ENCODE measurements at places on chromosomes 3 and 15. TPM values are rescaled to one million over a fixed set of nuclear protein-coding genes. Genes with fewer than 3 reads are reported as not detected.

- peak; percentile 18 for DNase-seq
- H3K27me3 ChIP-seq, result no peaks in the 10 kb centered on the region
- H3K36me3 ChIP-seq, result no peaks in the 10 kb centered on the region
- peaks cover 42% of the 10 kb centered on the region for H3K4me1 ChIP-seq
These were observed 26.1 kb downstream of the GASK1A start for GRCh38 chr3:43005253-43005652.

Gene IL16
- 0.72 TPM for total RNA-seq

- peaks cover 23% of the 10 kb centered on the region for H3K4me1 ChIP-seq
- H3K27me3 ChIP-seq, result no peaks in the 10 kb centered on the region
- DNase-seq, result no peak
- H3K4me3 ChIP-seq, result no peak overlapping the region
These were observed 6.6 kb downstream of the POLR2H start for GRCh38 chr3:184368116-184368515.

DNA sequence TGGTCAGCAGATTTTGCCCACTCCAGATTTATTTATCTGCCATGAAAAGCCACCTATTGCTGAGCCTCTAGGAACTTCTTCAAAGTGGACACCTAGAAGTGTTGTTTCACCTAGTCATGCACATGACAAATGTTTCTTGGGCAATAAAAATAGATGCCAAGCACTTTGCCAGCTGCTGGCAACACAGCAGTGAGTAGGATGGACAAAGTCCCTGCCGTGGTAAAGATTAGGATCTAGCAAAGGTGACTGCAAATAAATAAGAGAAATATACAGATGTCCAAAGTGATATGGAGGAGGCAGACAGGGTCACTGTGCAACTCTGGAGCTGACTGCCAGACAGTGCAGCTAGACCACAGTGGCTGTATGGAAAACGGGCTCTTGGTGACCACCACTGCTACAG is 137.9 kb downstream of the SUCLG2 start:
- H3K4me3 ChIP-seq, result no peak overlapping the region
- no peaks in the 10 kb centered on the region for H3K27me3 ChIP-seq
- DNase-seq, result no peak
- peaks cover 25% of the 10 kb centered on the region for H3K36me3 ChIP-seq
- H3K4me1 ChIP-seq, result no peaks in the 10 kb centered on the region

Gene MCCC1
- 38.8 TPM for total RNA-seq

DNA sequence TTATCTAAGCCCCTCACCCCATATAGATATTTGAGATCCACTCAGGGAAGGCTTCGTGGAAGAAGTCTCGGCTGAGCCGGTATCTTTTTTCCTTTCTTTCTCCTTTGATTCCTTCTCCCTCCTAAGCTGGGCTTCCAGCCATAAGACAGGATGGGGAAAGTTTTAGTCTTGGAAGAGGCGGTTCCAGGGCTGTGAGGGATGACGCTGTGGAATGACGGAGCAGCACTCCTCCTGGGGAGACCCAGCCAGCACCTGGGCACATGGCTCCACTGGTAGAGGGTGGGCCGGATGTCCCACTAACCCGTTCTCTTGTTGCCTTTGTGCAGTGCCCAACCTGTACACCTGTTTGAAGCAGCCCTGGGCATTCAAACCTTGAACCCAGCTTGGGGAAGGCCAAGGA is 43.2 kb upstream of the FAM107A start:
- no peak overlapping the region for H3K27ac ChIP-seq
- H3K4me3 ChIP-seq, result no peak overlapping the region

Gene NRROS
- total RNA-seq, result not detected

GRCh38 chr3:123423031-123423430 is 25.9 kb downstream of the ADCY5 start:
- H3K36me3 ChIP-seq, result no peaks in the 10 kb centered on the region
- no peak overlapping the region for H3K4me3 ChIP-seq
- peaks cover 5% of the 10 kb centered on the region for H3K4me1 ChIP-seq
- H3K27ac ChIP-seq, result no peak overlapping the region
- DNase-seq, result no peak

GRCh38 chr3:141400073-141400971 is 32.0 kb downstream of the ZBTB38 start:
- H3K36me3 ChIP-seq, result peaks cover 46% of the 10 kb centered on the region
- H3K27ac ChIP-seq, result peak overlapping the region; percentile 63
- peaks cover 34% of the 10 kb centered on the region for H3K4me1 ChIP-seq

GRCh38 chr3:116994351-116994879 is 284.8 kb downstream of the TUSC7 start:
- no peaks in the 10 kb centered on the region for H3K4me1 ChIP-seq
- H3K27me3 ChIP-seq, result peaks cover 50% of the 10 kb centered on the region
- no peaks in the 10 kb centered on the region for H3K36me3 ChIP-seq
- no peak overlapping the region for H3K27ac ChIP-seq

Gene TNFSF10
- 0.25 TPM for total RNA-seq

Gene ZMYND10
- 0.68 TPM for total RNA-seq

Gene ANKRD34C
- total RNA-seq, result not detected

Gene CLDN18
- not detected for total RNA-seq

Gene DCUN1D1
- 39.1 TPM for total RNA-seq

- H3K27me3 ChIP-seq, result peaks cover 12% of the 10 kb centered on the region
- no peak overlapping the region for H3K4me3 ChIP-seq
- no peaks in the 10 kb centered on the region for H3K36me3 ChIP-seq
- H3K27ac ChIP-seq, result no peak overlapping the region
These were observed 6.3 kb downstream of the TIGIT start for GRCh38 chr3:114299941-114300624.

DNA sequence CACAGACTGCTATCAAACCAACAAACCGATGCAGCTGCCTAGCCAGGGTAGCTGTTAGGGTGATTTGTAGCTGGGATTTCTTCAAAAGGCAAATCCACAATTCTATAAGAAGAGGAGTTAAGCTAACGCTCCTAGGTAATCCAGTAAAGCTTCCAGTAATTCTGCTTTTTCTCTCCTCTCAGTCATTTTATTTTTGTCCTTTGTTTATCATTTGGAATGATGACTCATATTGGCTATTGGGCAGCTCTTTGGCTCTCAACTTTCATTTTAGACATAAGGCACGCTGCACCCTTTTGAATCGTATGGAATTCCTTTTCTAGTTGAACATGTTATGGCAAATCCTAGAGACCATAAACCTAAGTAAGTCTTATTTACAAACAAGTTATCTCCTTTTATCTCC is 53.2 kb upstream of the PPARG start:
- no peaks in the 10 kb centered on the region for H3K36me3 ChIP-seq
- H3K27ac ChIP-seq, result peak overlapping the region; percentile 73
- H3K27me3 ChIP-seq, result no peaks in the 10 kb centered on the region
- H3K4me1 ChIP-seq, result peaks cover 13% of the 10 kb centered on the region
- DNase-seq, result peak; percentile 58

DNA sequence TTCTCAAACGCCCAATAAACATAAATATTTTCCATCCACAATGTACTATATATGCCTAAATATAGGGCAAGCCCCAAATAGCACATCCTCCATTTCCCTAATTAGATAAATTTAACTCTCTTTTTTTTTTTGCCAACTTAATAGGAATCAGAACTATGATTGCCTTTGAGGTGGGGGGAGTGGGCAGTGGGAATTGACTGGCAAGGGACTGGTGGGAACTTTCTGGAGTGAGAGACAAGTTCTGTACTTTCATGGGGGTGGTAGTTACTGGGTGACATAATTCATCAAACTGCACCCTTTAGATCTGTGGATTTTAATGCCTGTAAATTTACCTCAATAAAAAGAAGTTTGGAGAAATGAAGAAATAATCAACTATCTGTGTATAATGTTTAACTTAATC is 88.2 kb upstream of the CTDSPL start:
- peaks cover 79% of the 10 kb centered on the region for H3K27me3 ChIP-seq
- no peak overlapping the region for H3K4me3 ChIP-seq
- no peak overlapping the region for H3K27ac ChIP-seq
- DNase-seq, result no peak
- no peaks in the 10 kb centered on the region for H3K36me3 ChIP-seq

DNA sequence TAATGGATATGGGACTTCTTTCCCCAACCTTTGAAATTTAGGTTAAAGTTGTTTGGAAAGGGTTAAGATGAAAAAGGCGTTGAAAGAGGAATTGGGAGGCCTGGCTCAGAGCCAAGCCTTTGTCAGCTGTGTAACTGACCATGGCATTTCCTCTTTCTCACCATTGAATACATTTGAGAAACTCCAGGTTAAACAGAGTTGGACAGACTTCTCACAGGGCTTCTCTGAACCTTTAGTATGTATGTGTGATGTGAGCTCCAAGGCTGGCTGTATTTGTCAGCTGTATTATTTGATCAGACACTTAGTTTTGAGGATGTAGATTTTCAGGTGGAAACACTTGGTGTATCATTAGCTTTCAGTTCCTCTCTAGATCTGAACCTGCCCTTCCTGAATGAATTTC is 136.4 kb upstream of the GOLGA6L4 start:
- H3K4me3 ChIP-seq, result no peak overlapping the region
- H3K36me3 ChIP-seq, result no peaks in the 10 kb centered on the region
- H3K27ac ChIP-seq, result no peak overlapping the region
- peak; percentile 38 for DNase-seq
- peaks cover 5% of the 10 kb centered on the region for H3K4me1 ChIP-seq
- H3K27me3 ChIP-seq, result no peaks in the 10 kb centered on the region

GRCh38 chr3:134988666-134989065 is 193.6 kb downstream of the EPHB1 start:
- no peak overlapping the region for H3K27ac ChIP-seq

Measured in MCF 10A (cell line).